LHCN-M2 (cell line): ENCODE measurements at places on chromosomes 5 and 9. TPM values are rescaled to one million over a fixed set of nuclear protein-coding genes. Genes with fewer than 3 reads are reported as not detected.

DNA sequence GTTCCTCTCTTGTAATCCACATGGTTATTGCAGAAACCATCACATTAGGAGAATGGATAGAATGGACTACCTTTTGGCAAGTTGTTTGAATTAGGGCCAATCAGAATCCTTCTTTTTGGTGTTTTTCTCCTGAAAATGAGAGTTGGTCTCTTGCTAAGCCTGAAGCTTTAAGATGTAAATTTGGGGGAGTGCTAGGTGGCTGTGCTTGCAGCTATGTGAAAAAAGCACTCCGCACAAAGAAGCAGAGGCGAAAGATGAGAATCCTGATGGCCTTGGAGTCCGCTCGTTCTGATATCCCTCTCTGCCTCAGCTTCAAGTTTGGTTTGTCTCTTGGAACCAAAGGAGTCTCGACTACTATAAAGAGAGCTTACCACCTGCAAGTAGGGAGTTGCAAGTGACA is 63.6 kb downstream of the INIP start:
- DNase-seq = no peak

DNA sequence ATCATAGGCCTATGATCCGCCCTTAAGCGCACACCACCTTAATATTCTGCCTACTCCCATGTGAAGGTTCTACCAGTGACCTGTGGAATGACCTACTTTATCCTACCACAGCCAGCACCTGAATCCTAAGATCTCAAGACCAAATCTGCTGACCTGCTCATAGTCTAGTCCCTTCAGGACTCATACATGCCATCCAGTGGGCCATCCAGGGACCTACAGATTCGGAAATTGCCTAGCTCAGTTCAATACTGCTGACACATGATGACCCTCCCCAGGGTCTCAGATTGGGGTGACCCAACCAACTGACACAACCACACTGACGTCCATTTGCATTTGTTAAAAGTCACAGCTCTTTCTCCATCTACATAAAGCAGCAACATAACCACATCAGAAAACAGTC is 443.8 kb upstream of the ST8SIA4 start:
- DNase-seq = no peak

The PCDHGB2 gene
- total RNA-seq = 9.0 and 12.5 TPM in 2 replicates

- no peak for DNase-seq
Observed at GRCh38 chr9:133671371-133671770, 35.2 kb downstream of the DBH start.

- no peak for DNase-seq
Observed at GRCh38 chr5:164798110-164798509, 1292.7 kb downstream of the MAT2B start.

The PRLR gene
- total RNA-seq = 0.75 and 1.2 TPM in 2 replicates
